Subcutaneous adipose tissue (tissue), 4 donors: ENCODE measurements at places on chromosomes 11 and 22. TPM values are rescaled to one million over a fixed set of nuclear protein-coding genes. Genes with fewer than 3 reads are reported as not detected.

OR5M11 gene
- total RNA-seq = not detected

TNNT3 gene
- total RNA-seq = 7.7 TPM

APOBEC3C gene
- 10.3 TPM for total RNA-seq

RCOR2 gene
- total RNA-seq = not detected

TEAD1 gene
- total RNA-seq = 179 TPM

MRGPRE gene
- total RNA-seq = not detected

NAALAD2 gene
- total RNA-seq = 7.7 TPM

KRTAP5-10 gene
- total RNA-seq = not detected

OR52I2 gene
- not detected for total RNA-seq

TMPRSS13 gene
- total RNA-seq = not detected

OR8G1 gene
- not detected for total RNA-seq

TRIM21 gene
- 15.6 TPM for total RNA-seq

RAG1 gene
- 0.44 TPM for total RNA-seq

PRR14L gene
- total RNA-seq = 33.9 TPM

TNNI2 gene
- 12.6 TPM for total RNA-seq

POU2AF1 gene
- total RNA-seq = not detected

KRTAP5-4 gene
- total RNA-seq = not detected

FREY1 gene
- total RNA-seq = not detected

PGA5 gene
- total RNA-seq = 11.7 TPM

SCN4B gene
- total RNA-seq = 5.2 TPM

MPZL2 gene
- 16.0 TPM for total RNA-seq

E2F8 gene
- total RNA-seq = not detected
